HAP-1 (cell line): ENCODE measurements at places on chromosomes 3 and 15.
A peak's percentile ranks its signal among the peaks of the same experiment; 100 is the strongest.

GRCh38 chr3:45795882-45796765, at the start of gene SLC6A20:
TSS of gene SLC6A20 (minus strand) at chr3:45796536. CDS start at chr3:45796419, 117 bp downstream.
- DNase-seq = no peak

DNA sequence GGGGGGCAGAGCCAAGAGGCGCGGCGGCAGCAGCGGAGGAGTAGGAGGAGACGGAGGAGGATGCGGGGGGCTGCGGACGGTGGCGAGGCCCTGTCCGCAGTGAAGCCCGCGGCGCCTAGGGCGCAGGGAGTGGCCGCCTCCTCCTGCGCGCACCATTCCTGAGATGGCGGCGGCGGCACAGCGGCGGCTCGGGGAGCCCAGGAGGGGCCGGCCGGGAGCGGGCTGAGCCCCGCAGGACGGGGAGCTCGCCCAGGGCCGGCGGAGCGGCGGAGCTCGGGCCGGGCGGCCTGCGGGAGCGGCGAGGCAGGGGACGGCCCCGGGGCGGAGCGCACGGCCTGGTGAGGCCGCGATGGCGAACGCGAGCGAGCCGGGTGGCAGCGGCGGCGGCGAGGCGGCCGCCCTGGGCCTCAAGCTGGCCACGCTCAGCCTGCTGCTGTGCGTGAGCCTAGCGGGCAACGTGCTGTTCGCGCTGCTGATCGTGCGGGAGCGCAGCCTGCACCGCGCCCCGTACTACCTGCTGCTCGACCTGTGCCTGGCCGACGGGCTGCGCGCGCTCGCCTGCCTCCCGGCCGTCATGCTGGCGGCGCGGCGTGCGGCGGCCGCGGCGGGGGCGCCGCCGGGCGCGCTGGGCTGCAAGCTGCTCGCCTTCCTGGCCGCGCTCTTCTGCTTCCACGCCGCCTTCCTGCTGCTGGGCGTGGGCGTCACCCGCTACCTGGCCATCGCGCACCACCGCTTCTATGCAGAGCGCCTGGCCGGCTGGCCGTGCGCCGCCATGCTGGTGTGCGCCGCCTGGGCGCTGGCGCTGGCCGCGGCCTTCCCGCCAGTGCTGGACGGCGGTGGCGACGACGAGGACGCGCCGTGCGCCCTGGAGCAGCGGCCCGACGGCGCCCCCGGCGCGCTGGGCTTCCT, at the start of gene GPR27:
Gene GPR27, plus strand, starts transcription at position 155 of the 909 bp plus-strand sequence. Its CDS starts 195 bp downstream, at position 350.
- peak; percentile 60 for DNase-seq

- peak; percentile 34 for DNase-seq
These were observed 215.3 kb downstream of the LRTM1 start for GRCh38 chr3:54712539-54712938.

DNA sequence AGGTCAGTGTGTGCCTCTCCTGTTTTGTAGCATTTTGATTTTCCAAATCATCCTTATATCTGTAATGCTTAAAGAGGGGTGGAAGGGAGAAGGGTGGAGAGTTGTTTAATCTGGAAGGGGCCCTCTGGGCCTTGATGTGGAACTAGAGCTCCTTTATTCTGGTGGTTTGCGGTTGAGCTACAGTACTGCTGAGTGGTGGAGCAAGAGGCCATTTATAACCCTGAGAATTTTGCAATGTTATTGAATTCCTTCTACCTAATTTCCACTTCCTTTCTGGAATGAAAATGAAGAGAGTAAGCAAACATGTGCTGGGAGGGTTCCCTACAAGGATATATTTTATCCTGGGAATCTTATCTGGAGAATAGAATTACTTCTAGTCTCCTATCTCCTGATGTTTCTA, 35.3 kb upstream of the TUBGCP5 start:
- DNase-seq = no peak

- no peak for DNase-seq
These were observed 213.6 kb downstream of the SSR3 start for GRCh38 chr3:156341332-156341731.

DNA sequence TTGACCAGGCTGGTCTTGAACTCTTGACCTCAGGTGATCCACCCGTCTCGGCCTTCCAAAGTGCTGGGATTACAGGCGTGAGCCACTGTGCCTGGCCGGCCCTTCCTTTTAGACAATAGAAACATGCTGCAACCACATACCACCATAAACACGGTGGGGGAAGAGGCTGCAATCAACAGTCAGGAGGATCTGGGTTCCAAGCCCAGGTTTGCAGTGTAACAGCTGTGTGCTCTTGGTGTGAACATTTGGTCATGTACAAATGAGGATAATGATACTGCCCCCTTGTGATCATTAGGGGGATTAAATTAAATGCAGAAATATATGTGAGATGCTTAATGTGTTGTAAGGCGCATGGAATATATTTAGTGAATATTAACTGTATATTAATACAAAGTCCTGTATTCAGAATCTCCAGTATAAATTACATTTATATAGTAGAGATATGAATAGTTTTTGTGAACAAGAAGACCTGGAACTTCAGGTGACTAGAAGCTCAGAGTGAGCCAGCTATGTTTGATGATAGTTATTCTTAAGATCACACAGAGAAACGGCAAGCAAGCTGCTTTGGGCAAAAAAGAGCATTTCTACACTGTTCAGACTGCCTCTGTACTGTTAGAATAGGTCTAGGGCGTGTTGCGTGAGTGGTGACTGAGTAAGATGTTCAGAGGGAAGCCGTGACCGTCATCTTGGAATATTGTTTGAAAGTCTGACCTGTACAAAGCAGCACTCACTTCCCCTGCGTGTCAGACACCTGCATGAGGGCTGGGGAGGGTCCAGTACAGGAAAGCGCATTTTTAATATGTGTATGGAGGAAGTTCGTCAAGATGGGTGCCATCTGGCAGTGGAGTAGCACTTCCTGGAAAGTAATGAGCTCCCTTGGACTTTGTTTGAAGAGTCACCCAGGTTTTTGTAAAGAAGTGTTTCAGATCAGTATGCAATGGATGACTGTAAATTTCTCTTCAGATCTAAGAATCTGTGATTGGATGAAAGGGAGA, 125.8 kb downstream of the PGPEP1L start:
- peak; percentile 32 for DNase-seq

GRCh38 chr15:34644851-34645250, 61.4 kb upstream of the GOLGA8B start:
- DNase-seq = no peak

DNA sequence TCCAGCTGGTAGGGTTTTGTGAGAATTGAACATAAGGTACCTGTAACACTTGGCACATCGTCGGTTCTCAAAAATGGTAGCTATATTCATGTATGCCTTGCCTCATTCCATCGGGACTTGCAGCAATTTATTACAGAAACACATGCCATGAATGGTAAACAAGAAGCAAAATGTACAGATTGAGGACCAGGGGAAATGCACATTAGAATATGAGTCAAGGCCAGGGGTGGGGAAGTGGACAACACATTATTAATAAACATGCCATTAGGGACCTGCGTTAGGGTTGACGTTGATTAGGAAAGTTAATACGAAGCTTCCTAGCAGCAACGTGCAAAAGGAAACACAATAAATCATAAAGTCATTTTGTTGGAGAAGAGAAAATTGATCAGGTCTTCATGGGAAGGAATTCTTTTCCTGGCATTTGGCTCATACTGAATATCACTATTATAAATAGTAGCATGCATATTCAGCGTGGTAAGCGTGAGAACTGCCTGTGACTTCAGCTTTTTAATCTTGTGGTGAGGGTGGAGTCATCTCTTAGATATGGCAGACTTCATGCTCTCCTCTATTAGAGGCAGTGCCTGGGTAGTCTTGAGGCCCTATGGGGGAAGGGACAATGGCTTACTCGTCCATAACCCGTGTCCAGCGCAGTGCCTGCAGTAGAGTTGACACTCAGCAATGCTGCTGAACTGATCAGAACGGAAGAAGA, 184.9 kb downstream of the SV2B start:
- DNase-seq = no peak

- DNase-seq = no peak
These were observed 355.1 kb downstream of the CLSTN2 start for GRCh38 chr3:140290105-140290504.

- no peak for DNase-seq
These were observed 74.7 kb downstream of the MAGI1 start for GRCh38 chr3:65963787-65964677.

DNA sequence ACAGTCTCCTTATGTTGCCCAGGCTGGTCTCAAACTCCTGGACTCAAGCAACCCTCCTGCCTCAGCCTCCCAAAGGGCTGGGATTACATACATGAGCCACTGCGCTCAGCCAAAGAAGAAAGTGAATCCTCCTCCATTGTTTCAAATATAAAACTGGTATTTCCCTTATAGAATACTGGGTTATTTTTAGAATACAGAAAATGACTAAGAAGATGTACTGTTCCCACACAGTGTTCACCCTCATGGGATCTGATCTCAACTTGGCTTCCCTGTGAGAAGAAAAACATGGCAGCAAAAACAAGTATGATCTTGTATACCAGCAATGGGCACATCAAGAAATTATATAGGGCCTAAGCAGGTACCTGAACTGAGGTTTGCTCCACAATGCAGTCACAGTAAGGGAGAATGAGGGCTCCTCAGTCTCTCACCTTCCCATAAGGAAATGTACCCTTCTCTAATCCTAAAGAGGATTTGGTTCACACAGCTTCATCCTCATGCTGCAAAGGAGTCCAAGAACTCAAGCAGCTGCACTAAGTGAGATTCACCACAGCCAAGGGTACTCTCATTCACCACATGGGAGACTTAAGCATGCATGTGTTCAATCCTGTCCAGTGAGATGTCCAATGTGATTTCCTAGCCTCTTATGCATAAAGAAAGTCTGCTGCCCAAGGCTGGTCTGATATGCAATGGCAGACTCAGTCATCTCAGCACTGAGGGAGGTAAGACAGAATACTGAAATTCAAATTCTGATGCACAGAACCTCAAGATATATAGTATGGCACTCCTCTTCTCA, 25.8 kb downstream of the USP4 start:
- DNase-seq = no peak

- DNase-seq = no peak
These were observed 18.7 kb downstream of the OCA2 start for GRCh38 chr15:28080386-28080785.

DNA sequence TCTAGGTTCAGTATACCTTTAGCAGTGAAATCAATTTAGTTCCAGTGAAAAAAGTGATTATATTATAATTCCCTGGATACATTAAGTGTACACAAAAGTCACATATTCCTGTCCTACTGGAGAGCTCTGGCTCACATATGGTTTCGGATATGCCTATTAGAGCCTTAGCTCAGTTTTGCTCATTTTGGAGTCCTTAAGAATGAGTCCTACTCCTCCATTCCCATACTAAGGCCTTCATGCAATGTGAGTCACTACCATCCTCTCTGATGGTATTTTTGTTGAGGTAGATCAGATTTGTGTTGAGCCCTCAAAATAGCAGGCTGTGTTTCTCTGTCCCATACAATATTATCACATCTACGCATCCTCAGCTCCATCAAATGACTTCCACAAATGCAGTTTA, 294.2 kb upstream of the COL8A1 start:
- no peak for DNase-seq
